ENCODE measurements at places on chromosomes 11 and 22.

DNA sequence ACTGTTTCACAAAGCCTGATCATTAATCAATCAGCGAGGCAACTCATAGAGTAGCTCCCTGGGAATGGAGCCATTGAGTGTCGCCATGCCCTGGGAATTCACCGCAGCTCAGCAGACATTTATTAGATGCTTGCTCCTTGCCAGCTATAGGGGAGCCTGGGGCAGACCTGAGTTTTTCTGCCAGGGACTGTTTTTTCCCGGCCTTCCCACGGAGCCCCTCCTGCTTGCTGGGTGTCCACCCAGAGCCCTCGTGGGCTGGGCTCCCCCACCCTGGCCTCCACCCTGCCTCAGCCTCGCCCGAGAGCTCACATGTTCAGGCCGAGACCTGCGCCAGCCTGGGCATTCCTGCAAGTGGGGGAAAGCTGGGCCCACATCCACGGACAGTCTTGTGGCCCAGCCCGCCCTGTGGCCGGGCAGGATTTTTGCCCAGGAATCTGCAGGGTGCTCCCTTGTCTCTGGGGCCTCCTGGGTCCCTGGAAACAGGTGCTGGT lies 64.9 kb downstream of the SMIM38 start:
- no peak for DNase-seq

GRCh38 chr11:20163783-20164481 lies 3.7 kb upstream of the DBX1 start:
- no peak for DNase-seq

GRCh38 chr11:35207471-35208403 lies 68.8 kb downstream of the CD44 start:
- no peak for DNase-seq

- DNase-seq: no peak
Measured at GRCh38 chr22:27474711-27475547, 326.6 kb downstream of the MN1 start.

DNA sequence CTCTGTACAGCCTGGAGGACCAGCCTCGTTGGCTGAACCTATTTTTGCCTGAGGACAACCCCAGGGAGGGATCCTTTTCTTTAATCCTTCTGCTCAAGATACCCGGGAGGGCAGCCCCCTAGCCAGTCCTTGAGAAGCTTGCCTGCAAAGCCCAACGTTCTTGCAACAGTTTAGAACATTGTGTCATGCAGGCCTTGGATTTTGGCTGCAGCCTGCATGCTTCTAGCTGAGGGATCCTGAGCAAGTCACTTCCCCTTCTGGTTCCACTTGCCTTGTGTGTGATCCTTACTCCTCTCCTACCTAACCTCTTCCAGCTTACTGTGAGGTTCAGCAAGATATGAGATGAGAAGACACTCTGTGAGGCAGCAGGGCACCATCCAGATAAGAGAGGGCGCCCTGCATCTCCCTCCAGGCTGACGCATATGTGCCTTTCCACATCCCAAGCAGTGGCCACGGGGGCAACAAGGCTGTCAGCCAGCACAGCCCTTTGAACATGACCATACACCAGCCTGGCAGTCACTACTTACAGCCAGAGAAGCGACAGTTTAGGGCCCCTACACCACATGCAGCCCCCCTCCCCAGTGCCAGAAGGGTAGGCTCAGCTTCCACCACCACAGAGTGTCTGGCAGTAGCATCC lies 76.1 kb downstream of the C11orf58 start:
- no peak for DNase-seq

DNA sequence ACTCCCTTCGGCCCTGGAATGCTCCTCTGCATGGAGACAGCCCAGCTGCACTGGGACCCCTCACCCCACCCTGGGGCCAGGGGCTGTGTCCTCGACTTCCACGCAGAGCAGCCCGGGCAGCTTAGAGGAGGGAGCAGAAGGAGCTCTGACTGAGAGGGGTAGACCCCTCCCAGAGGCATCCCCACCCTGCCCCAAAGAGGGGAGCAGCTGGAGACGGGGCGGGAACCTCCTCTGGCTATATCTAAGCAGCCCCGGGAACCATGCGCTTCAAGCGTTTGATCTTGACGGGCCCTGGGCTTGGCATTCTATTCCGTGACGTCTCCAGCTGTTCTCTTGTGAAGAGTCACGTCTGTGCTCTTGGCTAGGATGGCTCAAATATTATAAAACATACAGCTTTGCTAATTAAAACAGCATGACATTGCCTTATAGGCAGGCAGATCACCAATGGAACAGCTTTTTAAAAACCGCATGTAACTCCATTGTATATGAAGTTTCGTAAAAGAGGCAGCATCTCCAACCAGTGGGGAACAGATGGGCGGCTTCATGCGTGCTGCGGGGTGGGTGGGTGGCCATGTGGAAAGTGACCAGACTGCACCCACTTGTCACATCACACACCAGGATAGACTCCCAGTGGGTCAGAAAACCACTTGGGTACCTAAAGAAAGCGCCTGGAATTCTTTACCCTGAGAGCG lies 7.7 kb downstream of the KCNQ1 start:
- DNase-seq: no peak

DNA sequence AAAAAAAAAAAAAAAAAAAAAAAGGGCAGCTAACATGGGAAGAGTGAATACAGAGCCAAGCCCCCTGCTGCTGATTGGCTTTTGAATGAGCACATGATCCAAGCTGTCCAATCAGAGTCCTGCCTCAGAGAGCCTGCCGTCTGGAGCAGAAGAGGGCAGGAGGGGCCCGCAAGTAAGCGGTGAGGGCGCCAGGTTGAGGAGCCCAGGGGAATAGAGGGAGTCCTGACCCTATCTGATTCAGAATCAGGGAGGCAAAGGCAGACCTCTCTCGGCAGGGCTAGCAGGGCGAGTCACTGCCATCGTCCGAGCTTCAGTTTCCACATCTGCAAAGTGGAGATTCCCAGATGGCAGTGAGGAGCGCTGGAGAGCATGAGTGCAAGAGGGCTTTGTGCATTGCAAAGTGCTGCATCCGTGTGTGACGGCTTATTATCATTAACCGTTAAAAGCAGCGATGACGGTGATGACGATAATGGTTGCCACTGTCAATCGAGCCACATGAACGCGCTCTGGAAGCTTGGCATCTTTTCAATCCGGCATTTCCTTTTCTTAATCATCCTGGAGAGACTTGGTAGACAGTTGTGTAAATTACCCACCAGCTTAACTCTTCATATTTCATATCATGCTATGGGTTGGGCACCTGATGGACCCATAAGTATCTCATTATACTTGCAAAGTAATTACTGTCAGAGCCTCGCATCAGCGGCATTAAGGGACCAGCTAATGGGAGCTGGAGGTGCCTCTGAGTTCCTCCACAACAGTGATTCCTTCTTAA lies 68.6 kb upstream of the ATXN10 start:
- DNase-seq: no peak

GRCh38 chr11:61635304-61635703 lies 44.9 kb upstream of the DAGLA start:
- no peak for DNase-seq

- no peak for DNase-seq
Measured at GRCh38 chr11:118643142-118643994, 36.0 kb downstream of the PHLDB1 start.

DNA sequence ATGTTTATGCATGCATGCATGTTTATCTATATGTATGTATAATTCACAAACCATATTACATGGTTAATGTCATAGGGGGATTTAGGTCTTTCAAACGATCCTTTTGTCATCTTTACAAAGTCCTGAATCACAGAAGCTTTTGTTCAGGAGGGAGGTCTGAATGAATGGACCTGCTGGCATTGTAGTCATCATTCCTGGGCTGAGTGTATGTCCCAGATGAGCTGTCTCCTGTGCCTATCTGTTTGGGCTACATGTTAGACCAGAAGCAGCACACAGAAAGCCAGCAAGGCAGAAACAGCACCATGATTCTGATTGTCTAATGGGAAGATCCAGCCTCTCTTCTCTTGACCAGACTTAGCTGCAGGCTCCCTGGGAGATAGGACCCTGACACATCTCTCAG lies 69.5 kb downstream of the ADM start:
- DNase-seq: no peak

GRCh38 chr11:116557282-116557681 lies 215.5 kb downstream of the BUD13 start:
- no peak for DNase-seq

GRCh38 chr11:61732705-61733104 lies 19.7 kb upstream of the MYRF start:
- DNase-seq: no peak

DNA sequence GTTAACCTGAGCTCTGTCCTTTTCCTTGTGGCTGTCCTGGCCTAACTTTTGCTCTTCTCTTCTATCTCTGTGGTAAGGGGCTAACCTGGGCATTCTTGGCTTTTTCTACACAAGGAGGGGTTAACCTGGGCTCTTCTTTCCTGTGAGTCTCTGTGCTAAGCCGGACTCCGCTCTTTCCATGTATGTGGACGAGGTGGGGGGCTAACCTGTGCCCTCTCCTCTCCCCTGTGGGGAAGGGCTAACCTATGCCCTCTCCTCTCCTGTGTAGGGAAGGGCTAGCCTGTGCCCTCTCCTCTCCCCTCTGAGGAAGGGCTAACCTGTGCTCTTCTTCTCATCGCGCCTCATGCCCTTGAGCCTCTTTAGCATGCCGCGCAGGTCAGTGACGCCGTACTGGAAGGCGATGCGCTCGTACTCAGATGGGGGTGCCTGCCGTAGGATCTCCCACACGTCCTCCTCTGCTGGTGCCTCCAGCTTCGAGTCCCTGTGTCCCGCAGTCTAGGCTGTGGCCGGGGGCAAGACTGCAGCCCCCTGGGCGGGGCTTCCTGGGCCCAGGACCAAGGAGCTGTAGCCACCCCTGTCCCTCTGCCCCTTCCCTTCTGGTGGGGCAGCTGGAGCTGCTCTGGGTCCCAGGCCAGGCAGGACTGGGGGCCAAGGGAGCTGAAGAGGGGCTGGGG lies 6.5 kb downstream of the MYBPC3 start:
- no peak for DNase-seq

DNA sequence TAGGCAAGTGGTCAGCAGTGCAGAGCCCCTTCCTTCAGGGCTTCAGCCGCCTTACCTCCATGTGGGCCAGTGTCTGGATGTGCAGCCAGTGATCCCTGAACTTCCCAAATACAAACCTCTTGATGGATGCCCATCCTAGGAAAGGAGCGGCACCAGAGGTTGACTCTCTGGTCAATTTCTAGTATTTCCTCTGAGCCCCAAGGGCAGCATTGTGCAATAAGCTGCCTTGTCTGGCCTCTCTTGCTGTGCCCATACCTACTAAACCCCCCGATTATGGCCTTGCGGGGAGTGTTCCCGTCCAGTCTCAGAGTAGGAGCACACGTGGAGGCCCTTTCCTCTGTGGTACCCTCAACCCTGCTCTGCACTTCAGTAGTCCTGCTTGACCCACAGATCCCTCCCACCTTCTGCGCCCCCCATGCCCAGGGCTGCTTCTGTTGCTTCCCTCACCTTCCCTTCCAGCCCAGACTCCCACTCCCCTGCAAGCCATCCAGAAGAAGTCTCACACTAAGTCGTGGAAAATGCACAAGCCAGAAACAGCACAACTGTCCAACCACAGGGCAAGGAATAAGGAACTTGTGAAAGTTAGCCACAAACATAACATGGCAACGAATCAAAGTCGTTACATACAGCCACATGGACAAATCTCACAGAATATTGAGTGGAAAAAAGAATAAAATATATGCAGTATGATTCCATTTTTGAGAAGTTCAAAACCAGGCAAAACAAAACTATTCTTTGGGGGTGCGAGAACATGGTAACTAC lies 39.6 kb upstream of the HORMAD2 start:
- no peak for DNase-seq

- no peak for DNase-seq
Measured at GRCh38 chr11:64088162-64089026, 52.7 kb downstream of the FLRT1 start.

- DNase-seq: no peak
Measured at GRCh38 chr11:120133216-120134105, 4.5 kb downstream of the TRIM29 start.

- DNase-seq: no peak
Measured at GRCh38 chr22:21069375-21069774, 23.6 kb downstream of the LRRC74B start.

GRCh38 chr11:35615921-35616900 lies 2.0 kb upstream of the FJX1 start:
- no peak for DNase-seq

- no peak for DNase-seq
Measured at GRCh38 chr11:106998116-106998915, 20.0 kb downstream of the GUCY1A2 start.

GRCh38 chr11:94638902-94639373 lies 71.8 kb downstream of the PIWIL4 start:
- DNase-seq: no peak

DNA sequence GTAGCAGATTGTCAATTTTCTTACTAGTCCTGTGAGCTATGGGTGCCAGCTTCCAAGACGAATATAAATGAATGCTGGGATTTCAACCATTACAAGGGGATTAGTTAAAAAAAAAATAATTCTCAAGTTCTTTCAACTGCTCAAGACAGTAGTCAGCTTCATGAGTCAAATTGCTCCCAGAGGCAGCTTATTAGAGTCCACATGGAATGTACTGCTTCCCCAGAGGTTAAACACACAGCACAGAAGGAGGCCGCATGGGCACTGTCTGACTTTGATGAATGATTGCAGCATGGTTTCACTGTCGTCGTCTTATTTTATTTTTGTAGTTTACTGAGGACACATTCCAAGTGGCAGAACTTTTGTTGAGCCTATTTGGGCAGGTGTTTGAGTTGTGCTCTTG lies 563.2 kb downstream of the TMEM135 start:
- no peak for DNase-seq

Measured in activated CD8-positive, alpha-beta memory T cell treated with anti-CD3 and anti-CD28 coated beads for 48 hours (primary cell).